ENCODE measurements at places on chromosomes 16 and 17. TPM values are rescaled to one million over a fixed set of nuclear protein-coding genes. Genes with fewer than 3 reads are reported as not detected.

- DNase-seq, result no peak
Observed at GRCh38 chr17:29474297-29474696, 84.1 kb downstream of the TAOK1 start.

The GAS7 gene
- total RNA-seq, result 104 TPM

DNA sequence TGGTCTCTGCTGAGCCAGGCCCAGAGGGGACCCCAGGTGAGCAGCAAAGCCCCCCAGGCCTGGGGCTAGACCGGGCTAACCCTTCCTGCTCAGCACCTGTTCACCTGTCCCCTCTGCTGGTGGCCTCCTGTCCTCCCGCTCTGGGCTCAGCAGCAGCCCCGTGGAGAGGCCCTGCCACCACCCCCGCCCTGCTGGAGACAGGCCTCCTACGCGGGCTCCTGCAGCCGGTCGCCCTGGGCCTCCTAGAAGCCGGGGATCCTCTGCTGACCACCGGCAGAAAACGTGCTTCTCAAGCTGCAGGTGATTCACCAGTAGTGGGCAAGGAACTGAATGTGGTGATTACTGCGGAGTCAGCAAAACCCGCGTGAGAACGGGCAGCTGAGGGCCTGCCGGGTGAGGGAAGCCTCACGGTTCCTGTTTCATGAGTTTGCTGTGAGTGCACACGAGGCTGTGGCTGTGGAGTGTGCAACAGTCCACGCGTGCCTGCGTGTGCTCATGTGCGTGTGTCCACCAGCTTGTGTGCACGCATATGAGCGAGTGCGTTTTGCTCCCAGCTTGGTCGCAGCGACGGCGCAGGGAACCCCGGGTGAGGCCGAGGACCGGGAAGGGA, 792 bp downstream of the SECTM1 start:
- peak; percentile 82 for DNase-seq

DNA sequence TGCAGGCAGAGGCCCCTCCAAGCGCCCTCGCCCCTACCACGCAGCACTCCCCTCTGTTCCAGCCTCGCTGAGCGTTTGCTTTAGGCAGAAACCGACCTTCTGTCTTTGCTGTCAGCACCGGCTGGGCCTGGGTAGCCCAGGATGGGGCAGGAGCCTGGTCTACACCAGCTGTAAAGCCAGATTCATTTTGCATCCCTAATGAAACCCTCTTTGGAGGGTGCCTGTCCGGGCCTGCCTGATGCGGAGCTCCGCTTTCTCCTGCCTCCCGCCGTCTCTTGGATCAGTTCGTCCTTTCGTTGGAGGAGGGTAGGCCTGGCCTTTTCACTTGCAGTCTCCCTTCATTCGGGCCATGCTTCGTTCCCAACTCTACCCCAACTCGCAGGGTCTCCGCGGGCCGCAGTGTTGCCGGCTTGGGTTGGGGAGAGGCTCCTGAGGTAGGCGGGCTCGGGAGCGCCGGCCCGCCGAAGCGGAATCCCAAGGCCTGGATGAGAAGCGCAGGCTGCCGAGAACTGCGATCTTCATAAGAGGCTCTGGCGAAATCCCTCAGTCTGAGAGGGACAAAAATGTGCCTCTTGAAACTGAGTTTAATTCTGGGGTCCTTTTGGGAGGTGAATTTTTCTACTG, 4.8 kb upstream of the HOXB8 start:
- no peak for DNase-seq

- no peak for DNase-seq
Observed at GRCh38 chr17:77434136-77435114, 293.7 kb downstream of the SEC14L1 start.

- no peak for DNase-seq
Observed at GRCh38 chr16:24800586-24800985, 45.2 kb upstream of the SLC5A11 start.

DNA sequence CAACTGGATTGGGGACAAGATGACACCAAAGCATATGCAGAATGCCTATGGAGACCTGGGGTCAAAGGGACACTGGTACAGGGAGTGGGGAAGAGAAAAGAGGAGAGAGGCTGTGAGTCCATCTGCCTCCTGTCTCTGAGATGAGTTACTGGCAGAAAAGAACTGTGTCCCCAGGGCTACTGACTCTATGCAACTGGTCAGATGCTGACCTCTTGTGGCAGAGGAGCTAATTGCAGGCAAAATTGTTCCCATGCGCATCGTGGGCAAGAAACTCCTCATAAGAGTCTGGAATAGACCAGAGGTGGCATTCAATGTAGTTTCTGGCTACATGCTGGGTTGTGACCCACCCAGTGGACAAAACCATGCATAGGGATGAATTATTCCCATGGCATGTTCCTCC, 26.1 kb upstream of the MLKL start:
- peak; percentile 76 for DNase-seq

The CEMP1 gene
- 11.4 TPM for total RNA-seq

The FAAP100 gene
- total RNA-seq, result 38.2 TPM

The SLC25A11 gene
- total RNA-seq, result 67.3 TPM

DNA sequence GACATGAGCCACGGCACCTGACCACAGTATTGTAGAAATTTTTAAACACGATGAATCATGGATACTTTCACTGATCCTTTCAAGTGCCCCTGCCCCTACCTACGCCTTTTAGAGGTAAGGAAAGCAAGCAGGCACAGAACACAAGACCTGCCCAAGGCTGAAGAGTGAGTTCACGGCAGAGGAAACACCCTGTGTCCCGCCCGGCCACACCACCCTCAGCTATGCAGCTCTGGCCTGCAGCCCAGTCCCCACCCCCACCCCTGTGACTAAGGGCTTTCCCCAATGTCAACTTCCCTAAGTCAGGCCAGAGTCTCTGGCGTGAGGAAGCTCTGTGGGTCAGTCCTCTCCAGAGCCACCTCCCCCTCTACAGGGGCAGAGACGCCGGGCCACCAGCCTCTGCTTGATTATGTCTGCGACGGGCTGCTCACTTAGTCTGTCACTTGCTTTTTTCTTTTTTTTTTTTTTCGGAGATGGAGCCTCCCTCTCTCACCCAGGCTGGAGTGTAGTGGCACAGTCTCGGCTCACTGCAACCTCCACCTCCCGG, 8.4 kb downstream of the SLC16A5 start:
- DNase-seq, result peak; percentile 89

- peak; percentile 77 for DNase-seq
Observed at GRCh38 chr16:1105888-1106620, 10.0 kb upstream of the C1QTNF8 start.

The SPEM2 gene
- total RNA-seq, result not detected

The SERPINF2 gene
- total RNA-seq, result 9.6 TPM

DNA sequence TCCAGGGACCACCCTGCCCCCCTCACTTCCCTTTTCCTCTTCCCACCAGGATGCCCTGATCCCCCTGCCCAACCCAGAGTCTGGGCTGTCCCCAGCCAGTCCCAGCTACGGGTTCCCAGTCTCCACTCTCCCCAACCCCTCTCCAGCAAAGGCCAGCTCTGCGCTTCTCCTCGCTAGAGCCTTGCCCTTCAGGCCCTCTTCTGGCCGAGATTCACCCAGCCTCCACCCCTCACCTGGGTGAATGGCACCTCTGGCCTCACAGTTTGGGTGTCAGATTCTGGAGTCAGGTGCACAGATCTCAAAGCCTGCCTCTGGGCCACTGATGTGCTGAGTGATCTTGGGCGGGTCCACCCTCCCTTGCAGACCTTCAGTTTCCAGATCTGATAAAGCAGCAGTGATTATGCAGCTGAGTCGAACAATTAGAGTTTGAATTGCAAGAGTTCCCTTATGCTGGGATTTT, 185.6 kb upstream of the TNRC6C start:
- no peak for DNase-seq

The KRTAP4-6 gene
- not detected for total RNA-seq

The PPY gene
- total RNA-seq, result not detected

The ACSF2 gene
- total RNA-seq, result 231 TPM

DNA sequence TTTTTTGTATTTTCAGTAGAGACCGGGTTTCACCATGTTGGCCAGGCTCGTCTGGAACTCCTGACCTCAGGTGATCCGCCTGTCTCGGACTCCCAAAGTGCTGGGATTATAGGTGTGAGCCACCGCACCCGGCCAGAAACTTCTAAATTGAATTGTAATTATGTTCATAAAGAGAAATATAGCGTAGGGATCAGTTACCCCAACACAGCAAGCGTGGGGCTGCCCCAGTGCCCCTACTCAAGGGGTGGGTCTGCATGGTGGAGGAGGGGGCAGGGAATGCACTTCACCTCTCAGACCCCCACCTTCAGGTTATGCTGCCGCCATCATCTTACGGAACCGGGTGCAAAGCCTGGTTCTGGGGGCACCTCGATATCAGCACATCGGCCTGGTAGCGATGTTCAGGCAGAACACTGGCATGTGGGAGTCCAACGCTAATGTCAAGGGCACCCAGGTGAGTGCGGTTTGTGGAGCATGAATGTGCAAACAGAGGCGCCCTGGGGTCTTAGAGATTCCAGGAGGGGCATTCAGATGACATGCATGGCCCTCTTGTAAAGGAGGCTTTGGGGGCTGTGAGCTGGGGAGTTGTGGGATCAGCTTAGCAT, 18.0 kb downstream of the ITGAM start:
- no peak for DNase-seq

DNA sequence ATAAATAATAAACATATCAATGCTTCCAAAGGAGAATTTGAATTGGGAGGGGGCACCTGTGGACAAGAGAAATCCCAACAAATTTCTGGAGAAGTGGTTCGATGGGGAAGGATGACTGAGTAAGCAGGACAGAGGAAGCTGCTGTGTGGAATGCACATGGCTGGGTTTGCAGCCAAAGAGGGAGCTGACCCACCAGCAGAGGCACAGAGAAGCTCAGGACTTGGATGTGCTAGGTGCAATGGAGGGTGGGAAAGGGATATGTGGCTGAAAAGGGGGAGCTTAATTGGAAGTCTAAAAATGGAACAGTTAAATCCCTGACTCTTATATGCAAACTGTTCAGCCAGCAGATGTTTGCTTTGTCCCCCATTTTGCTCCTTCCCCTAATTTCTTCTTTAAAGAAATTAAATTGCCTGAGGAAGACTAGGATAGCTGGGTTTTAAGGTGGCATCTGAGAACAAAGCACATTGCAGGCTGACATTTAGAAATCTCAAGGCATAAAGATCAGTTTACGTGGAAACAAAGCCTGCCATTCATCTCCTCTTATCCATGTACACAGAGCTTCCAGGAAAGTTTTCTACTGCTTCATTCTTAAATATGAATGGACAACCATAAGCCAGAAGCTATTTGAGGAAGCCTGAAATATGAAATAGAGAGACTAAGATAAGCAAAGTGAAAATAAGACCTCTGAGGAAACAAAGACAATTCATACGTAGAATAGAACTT, 23.0 kb upstream of the TNS4 start:
- peak; percentile 6 for DNase-seq

DNA sequence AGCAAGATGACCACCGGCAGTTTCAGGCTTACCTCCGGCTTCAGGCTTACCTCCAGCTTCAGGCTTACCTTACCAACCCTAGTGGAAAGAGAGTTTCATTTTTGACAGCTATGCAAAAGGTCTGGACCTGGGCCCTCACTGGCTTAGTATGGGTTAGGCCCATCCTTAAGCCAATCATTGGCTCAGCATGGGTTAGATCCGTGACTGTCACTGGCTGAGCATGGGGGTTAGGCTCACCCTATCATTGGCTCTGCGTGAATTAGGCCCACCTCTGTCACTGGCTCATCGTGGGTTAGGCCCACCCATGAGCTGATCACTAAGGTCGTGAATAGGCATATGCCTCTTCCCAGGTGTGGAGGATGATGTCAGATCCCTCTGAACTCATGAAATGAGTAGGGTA, 8.1 kb downstream of the NDE1 start:
- DNase-seq, result no peak

The TBC1D3L gene
- 60.9 TPM for total RNA-seq

The CCL8 gene
- not detected for total RNA-seq

DNA sequence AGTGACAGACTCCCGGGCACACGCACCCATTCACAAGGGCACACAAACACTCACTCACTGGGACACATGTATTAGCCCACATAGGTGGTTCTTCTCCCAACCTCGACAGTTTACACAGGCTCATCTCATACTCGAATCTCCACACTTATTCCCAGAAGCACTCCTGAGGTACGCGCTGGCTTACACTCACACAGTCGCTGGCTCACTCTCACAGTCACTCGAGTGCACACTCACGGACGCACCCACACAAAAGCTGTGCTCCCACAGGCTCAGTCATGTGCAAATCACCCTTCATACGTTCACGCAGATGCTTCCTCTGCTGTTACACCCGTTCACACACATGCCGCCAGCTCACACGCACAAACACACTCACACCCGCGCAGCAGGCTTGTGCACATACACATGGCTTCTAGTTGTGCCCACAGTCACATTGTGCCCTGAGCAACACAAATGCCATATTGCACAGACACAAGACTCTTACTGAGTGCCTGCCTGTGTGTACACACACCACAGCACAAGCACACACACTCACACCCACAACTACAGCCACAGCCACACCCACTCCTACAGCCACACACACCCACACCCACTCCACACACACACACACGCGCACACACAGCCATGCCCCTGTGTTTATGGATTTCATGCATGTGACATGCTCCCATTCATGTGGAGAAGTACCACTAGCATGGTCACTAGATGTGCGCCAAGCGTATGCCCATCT, 8.4 kb upstream of the PRR29 start:
- no peak for DNase-seq

Data from Peyer's patch (tissue), 4 donors.